ENCODE measurements at places on chromosomes 13 and 19. TPM values are rescaled to one million over a fixed set of nuclear protein-coding genes. Genes with fewer than 3 reads are reported as not detected.

The KLK14 gene
- not detected for total RNA-seq

GRCh38 chr13:103168901-103169508 lies 102.8 kb upstream of the SLC10A2 start:
- DNase-seq: no peak

DNA sequence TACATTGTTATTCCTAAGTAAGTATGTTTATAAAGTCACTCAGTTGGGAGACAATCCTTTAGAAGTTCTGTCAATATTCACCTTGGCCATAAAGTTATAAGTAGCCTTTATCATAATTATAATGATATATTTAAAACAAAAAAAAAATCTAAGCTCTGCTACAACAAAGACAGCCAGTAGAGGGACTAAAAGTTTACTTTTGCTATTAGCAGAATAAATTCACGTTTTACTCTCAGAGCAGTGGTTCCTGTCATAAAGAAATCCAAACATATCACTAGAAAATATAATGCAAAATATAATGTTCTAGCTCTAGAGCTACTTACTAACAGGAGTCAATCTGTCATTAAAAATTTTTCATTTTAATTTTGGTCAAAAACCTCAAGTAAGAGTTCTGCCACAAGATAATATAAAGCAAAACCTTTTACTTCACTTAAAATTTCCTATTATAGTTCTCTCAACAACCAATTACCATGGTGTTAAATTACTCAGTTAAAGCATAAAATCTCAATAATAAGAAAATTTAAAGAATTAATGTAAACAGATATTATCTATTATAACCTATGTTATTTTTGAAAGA lies 17.7 kb downstream of the INTS6 start:
- DNase-seq: no peak

DNA sequence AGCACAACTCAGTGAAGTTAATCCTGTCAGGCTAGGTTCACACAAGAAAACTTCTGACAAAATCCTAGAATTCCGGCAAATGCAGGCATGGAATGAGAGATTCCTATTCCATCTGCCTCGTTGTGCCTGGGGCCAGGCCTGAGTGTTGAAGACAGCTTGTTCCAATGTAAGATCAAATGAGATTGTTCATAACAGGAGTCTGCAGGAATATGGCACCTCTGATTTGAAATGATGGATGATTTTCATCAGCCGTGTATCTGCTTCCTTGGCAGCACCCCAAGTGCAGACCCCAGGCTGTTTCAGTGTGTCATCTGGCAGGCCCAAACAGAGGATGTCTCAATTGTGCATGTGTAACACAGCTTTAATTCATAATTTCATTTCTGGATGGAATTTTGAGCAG lies 35.3 kb upstream of the SACS start:
- no peak for DNase-seq

DNA sequence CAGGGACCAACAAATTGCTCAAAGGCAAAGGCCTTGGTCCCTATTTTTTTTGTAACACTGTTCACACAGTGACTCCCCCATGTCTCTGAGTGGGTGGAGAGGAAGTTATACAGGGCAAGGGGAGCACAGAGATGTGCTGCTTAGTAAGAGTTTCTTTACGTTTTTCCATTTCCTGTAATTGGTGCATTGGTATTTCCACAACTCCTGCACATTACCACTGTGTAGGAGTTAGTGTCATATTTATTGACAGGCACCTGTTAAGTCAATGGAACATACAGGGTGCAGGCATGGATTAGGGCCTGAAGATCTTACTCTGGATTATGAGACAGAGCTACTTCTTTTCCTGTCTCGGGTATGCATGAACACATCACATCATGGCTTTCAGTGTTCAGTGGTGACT lies 45.2 kb downstream of the SOX21 start:
- DNase-seq: no peak

Data from uterus (tissue), 4 donors.